Neuronal stem cell (in vitro differentiated cells): ENCODE measurements at places on chromosomes 1 and 21.

- no peak for DNase-seq
- H3K36me3 ChIP-seq = no peaks in the 10 kb centered on the region
- H3K4me3 ChIP-seq = no peak overlapping the region
- H3K4me1 ChIP-seq = peaks cover 55% of the 10 kb centered on the region
These were observed 42.9 kb downstream of the IER5 start for GRCh38 chr1:181131255-181131941.

- no peak for DNase-seq
- peaks cover 4% of the 10 kb centered on the region for H3K36me3 ChIP-seq
- no peaks in the 10 kb centered on the region for H3K27me3 ChIP-seq
- H3K27ac ChIP-seq = no peak overlapping the region
These were observed 37.0 kb downstream of the UBE2G2 start for GRCh38 chr21:44764319-44765230.

DNA sequence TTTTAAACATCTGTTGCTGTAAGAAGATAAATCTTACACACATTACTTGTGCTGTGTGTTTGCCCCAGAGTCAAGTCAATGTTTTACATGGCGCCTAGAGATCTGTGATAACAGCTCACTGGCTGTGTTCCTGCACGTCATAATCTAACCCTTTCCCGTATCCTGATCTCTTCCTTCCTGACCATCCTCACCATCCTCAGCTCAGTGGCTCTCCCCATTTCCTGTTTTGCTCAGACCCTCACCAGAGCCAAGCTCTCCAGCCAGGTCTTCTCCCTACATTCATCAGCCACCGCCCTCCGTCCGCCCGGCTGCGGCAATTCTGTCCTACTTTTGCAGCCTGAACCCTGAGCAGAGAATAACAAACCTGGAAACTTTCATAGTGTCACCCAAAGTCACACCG is 824.7 kb downstream of the USP25 start:
- no peaks in the 10 kb centered on the region for H3K36me3 ChIP-seq
- H3K4me1 ChIP-seq = peaks cover 5% of the 10 kb centered on the region
- DNase-seq = no peak
- H3K27ac ChIP-seq = no peak overlapping the region
- H3K27me3 ChIP-seq = no peaks in the 10 kb centered on the region

DNA sequence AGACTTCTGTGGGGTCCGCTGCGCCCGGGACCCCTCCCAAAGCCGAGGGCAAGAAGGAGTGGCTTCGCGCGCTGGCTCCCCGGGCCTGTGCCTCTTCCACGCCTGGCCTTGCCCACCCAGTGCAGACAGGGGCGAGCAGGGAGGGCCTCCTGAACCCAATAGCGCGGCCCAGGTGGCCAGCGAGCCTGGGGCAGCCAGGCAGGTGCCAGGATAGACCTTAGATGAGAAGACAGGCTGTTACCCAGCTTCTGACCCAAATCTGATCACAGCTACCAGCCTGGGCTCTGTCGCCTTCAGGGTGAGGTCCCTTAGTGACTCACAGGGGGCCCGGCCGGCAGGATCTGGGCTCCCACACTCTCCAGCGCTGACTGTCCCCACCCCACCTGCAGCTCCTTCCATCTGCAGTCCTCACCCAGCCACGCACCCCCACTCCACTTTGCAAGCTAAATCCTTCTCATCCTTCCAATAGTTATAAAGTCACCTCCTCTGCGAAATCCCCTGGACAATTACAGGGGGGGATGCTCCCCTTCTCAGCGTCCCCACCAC is 9.6 kb downstream of the CLEC20A start:
- H3K36me3 ChIP-seq = no peaks in the 10 kb centered on the region
- H3K4me1 ChIP-seq = peaks cover 1% of the 10 kb centered on the region
- DNase-seq = no peak
- H3K27me3 ChIP-seq = no peaks in the 10 kb centered on the region
- H3K4me3 ChIP-seq = no peak overlapping the region

GRCh38 chr1:84366786-84367185 is 31.5 kb upstream of the DNASE2B start:
- DNase-seq = no peak
- no peak overlapping the region for H3K27ac ChIP-seq
- H3K27me3 ChIP-seq = no peaks in the 10 kb centered on the region
- H3K4me1 ChIP-seq = peaks cover 5% of the 10 kb centered on the region
- no peaks in the 10 kb centered on the region for H3K36me3 ChIP-seq
- H3K4me3 ChIP-seq = no peak overlapping the region

GRCh38 chr1:37989361-37989930 is 376 bp downstream of the SF3A3 start:
- no peak for DNase-seq
- peak overlapping the region; percentile 93 for H3K4me3 ChIP-seq
- peak overlapping the region; percentile 69 for H3K27ac ChIP-seq
- peaks cover 17% of the 10 kb centered on the region for H3K36me3 ChIP-seq
- H3K4me1 ChIP-seq = peaks cover 2% of the 10 kb centered on the region

DNA sequence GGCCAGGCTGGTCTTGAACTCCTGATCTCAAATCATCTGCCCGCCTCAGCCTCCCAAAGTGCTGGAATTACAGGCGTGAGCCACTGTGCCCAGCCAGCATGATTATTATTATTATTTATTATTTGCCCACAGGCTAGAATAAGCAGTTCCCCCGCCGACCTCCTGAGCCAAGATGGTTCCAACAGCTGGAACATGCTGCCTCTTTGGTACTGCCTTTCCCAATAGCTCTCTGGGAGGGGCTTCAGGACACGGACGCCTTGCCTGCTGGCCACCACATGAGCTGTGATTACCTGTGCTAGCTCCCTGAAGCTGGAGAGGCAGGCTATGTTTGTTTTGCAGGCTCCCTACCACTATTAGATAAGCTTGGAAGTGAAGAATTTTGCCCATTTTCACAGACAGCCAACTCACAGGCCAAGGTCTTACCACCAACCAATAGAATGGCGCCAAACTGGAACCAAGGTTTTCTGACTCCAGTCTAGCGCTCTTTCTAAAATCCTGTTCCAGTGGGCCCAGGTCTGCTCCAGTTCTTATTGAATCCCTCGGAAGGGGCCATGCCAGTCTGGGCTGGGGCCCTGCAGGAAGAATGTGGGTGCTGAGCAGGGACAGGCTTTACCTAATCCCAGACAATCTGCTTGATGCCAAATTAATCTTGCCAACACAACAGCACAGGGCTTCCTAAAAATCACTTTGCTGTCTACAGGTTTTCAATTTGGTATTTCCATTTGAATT is 2.1 kb upstream of the GPR61 start:
- DNase-seq = no peak
- H3K4me3 ChIP-seq = no peak overlapping the region
- no peaks in the 10 kb centered on the region for H3K27me3 ChIP-seq
- peaks cover 3% of the 10 kb centered on the region for H3K4me1 ChIP-seq

DNA sequence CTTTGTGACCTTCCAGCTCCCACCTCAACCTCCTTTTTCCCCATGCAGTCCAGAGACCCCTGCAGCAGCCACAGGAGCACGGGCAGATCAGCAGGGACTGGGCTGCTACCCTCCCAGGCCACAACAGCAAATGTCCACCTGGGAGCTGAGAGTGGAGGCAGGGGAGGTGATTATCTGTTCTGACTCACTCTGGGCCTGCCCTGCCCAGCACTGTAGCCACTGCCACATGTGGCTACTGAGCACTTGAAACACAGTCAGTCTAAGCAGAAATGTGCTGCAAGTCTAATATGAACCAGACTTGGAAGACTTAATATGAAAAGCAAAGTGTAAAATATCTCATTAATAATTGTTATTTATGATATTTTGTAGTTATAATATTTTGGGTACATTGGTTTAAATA is 148.9 kb upstream of the VANGL1 start:
- no peak for DNase-seq
- H3K36me3 ChIP-seq = no peaks in the 10 kb centered on the region
- H3K4me3 ChIP-seq = no peak overlapping the region
- H3K4me1 ChIP-seq = peaks cover 16% of the 10 kb centered on the region
- H3K27me3 ChIP-seq = no peaks in the 10 kb centered on the region

DNA sequence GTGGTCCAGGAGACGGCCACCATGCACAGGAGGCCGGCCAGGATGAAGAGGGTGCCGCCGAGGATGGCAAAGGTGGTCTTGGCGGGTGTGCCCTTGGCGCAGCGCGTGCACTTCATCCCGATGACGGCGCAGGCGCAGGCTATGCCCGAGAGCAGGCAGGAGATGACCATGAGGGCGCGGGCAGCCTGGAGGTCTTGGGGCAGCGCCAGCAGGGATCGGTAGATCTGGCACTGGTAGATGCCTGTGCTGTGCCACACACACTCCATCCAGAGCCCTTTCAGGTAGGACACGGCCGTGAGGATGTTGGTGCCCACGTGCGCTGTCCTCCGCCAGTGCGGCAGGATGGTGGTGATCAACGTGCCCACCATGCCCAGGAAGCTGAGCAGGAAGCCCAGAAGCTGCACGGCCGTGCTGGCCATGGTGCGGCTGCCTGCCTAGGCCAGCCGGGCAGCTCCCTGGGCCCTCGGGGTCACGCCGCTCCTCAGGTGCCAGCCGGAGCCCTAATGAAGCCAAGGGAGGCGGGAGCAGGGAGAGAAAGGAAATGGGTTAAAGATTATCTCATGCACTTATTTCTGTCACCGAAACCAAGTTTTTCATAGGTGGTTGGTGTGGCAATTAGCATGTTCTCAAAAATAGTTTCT is 18.5 kb downstream of the CLDN14 start:
- peaks cover 3% of the 10 kb centered on the region for H3K4me1 ChIP-seq
- no peak for DNase-seq
- H3K4me3 ChIP-seq = peak overlapping the region; percentile 59
- no peaks in the 10 kb centered on the region for H3K36me3 ChIP-seq
- H3K27me3 ChIP-seq = peaks cover 22% of the 10 kb centered on the region
- no peak overlapping the region for H3K27ac ChIP-seq

DNA sequence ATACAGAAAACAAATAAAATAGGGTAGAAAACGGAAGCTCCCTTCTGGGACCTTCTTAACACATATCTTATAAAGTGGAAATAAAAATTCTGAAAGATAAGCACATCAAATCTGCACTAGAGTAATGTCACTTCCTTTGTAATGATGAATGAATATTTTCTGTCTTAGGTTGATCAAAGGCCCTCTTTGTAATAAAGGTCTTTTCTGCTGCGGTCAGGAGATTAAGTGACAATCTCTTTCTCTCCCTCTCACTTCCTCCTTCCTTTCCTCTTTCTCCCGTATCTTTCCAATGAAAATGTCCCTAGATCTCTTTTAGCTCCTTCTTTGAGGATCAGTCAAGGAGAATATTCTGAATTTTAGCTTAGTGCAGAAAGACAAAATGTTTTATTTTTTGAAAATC is 33.8 kb downstream of the TMCO1 start:
- no peaks in the 10 kb centered on the region for H3K4me1 ChIP-seq
- H3K27me3 ChIP-seq = no peaks in the 10 kb centered on the region
- peaks cover 37% of the 10 kb centered on the region for H3K36me3 ChIP-seq
- no peak for DNase-seq
- H3K27ac ChIP-seq = no peak overlapping the region

DNA sequence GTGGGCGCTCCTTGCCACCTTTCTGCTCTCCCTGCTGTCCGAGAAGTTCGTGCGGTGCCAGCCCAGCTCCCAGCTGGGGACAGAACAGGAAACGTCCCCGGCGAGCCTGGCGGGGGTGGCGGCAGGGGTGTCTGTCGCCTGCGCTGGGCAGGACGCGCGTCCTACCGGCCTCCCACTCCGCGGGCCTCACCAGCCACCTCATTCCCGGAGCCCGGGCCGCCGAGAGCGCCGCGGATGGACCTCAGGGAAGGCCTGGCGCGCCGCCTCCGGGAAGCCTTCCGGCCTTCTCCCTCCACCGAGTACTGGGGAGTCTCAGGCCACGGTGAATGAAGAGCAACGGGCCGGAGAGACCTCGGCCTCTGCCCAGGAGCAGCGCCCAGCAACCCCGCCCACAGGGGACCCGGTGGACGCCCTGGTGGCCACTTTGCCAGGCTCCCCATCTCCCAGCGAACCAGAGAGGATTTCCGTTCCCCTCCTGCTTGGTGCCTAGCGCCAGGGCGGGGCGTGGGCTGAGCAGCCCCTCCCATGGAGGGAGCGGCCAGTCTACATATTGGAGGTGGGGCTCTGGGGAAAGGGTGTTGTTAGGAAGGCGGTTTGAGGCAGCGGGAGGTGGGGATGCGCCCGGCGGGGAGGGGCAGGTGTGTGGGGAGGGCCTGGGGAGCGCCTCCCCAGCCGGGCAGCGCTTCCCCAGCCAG is 9.5 kb upstream of the TNFRSF14 start:
- peaks cover 65% of the 10 kb centered on the region for H3K4me1 ChIP-seq
- DNase-seq = peak; percentile 70
- H3K4me3 ChIP-seq = peak overlapping the region; percentile 39

- H3K36me3 ChIP-seq = no peaks in the 10 kb centered on the region
- DNase-seq = no peak
- no peak overlapping the region for H3K27ac ChIP-seq
- no peak overlapping the region for H3K4me3 ChIP-seq
These were observed 119.0 kb downstream of the PDE4B start for GRCh38 chr1:65911679-65912078.

DNA sequence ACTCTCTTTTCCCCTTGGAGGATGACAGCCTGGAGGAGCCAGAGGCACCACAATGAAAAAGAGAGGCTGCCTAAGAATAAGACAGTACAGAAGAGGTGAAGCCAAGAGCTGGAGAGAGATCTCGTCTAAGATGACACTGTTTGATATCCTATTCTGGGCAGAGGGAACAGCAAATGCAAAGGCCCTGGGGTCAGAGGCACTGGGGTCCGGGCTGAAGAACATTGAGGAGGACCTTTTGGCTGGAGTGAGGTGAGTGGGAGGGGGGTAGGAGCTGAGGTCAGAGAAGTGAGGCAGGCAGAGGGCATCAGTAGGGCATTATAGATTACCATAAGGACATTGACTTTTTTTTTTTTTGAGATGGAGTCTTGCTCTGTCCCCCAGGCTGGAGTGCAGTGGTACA is 19.3 kb upstream of the TMEM51 start:
- H3K27ac ChIP-seq = no peak overlapping the region
- no peaks in the 10 kb centered on the region for H3K36me3 ChIP-seq
- H3K27me3 ChIP-seq = no peaks in the 10 kb centered on the region
- H3K4me3 ChIP-seq = no peak overlapping the region
- H3K4me1 ChIP-seq = peaks cover 2% of the 10 kb centered on the region
- DNase-seq = no peak

DNA sequence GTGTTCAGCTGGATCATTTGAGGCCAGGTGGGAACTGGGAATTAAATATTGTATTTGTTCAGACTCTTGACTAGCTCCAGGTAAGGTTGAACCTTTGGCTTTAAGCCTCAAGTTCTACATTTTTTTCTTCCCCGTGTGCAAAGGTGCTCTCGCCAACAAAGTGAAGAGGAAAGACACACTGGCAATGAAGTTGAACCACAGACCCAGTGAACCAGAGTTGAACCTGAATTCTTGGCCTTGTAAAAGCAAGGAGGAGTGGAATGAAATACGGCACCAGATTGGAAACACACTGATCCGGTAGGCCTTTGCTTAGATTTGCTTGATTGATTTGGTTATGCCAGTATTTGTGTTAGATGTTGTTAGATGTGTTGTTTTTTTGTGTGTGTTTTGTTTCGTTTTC is 25.5 kb upstream of the RCC1 start:
- no peak for DNase-seq
- no peaks in the 10 kb centered on the region for H3K4me1 ChIP-seq
- no peaks in the 10 kb centered on the region for H3K27me3 ChIP-seq
- peaks cover 25% of the 10 kb centered on the region for H3K36me3 ChIP-seq
- H3K4me3 ChIP-seq = no peak overlapping the region
- H3K27ac ChIP-seq = no peak overlapping the region
